ENCODE measurements at places on chromosomes 1 and 21.

DNA sequence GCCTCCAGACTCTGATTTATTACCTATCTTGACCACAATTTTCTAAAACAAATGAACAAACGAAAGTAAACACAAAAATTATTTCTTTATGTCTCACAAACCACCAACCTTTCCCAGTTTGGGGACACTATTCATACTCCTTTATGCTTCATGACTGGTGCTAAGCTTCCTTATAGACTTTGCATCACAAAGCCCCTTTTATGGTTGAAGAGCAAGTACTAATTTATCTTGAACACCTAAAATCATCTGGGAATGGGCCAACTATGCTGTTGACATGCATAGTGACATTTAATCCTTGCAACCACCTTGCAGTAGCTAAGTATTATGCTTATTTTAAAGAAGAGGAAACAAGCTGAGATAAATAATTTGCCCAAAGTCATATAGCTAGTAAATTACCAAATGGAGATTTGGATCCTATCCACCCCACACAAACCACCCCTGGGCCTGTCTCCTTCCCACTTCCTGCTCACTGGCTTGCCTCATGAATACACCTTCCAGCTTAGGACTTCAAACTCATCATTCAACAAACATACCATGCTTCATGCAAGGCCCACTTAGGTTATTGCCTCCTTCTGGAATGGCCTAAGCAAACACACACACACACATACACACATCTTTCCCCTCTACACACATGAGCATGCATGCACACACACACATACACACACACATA lies 192.2 kb downstream of the PLPP3 start:
- DNase-seq, result no peak

- no peak for DNase-seq
These were observed 36.5 kb downstream of the PTPN14 start for GRCh38 chr1:214514819-214515383.

DNA sequence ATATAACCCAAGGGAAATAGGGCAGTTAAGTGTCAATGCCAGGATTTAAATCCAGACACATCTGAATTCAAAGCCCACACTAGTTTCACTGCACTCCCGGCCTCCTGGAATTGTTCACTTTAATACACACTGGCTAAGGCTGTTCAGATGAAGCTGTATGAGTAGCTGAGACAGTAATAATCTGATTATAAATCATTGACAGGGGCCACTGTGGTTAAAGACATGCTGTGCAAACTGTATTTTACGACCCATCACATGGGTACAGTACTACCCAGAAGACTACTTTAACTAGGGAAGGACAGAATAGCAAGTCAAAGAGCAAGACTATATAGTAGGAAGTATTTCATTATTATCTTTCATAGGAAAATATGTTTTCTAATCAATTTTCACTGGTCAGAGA lies 16.1 kb upstream of the NTNG1 start:
- no peak for DNase-seq

DNA sequence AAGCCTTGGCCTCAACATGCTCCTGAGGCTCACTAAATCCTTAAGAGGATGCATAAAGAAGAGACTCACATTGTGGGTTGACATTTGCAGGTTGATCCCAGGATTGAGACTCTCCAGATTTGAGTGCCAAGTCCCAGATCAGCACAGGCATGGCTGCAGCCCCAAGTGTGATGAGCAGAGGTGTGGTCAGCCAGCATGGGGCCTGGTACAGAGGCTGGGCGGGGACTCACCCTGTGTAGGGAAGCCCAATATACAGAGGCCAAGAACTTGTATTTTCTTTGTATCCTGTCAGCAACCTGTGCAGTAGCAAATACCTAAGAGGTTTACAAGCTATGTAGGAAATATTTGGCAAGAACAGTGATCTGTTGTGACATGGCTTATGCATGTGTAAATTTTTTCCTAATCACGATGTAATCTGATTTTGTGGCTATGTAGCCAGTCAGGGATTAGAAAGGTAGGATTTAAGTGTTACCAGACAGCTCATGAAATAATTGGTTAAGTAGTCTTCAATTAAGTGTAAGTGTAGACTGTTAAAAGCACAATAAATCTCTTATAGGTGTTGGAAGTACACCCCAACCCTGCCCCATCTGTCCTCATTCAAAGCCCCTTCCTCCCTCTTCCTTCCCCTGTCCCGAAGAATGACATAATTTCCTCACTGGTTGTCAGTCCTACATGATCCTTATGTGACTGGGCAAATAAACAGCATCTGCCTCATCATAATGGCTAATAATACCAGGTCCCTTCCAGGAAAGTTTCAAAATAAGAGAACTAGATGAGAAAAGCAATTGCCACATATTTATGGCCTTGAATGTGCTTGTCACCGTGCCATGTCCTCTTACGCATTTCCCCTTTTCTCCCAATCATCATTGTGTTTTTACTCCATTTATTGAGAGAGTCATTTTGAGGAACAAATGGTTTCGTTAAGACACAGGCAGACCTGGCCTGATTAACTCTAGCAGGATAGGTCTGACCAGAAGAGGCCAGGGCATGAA lies 120.9 kb downstream of the HLX start:
- no peak for DNase-seq

DNA sequence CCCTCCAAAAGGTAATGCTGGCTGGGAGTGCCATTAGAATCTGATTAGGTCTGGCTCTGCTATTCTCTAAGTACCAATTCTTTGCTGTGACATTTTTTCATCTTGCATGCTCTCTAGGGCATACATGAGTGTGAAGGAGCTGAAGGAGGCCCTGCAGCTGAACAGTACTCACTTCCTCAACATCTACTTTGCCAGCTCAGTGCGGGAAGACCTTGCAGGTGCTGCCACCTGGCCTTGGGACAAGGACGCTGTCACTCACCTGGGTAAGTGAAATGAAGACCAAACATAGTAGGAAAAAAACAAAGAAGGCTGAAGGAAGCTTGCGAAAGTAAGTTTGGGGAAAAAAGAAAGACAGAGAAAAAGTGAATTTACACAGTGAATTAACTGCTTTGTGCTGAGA lies 207.9 kb downstream of the PAPPA2 start:
- no peak for DNase-seq

DNA sequence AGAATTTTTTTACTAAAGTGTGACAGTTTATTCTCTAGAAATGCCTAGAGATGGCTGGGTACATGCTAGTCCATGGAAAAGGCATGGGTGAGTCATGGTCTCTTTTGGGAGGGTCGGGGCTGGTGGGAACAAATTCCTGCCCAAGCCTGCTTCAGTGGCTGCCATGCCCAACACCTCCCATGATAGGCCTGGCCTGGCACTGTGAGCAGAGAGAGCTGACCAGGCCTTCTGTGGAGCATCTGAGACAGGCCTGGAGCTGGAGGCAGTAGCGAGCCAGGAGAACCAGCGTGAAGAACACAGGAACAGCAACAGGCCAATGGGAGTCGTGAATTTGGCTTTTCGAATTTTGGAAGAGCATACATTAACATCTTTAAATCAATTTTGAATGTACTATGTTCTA lies 209.2 kb downstream of the SDCCAG8 start:
- no peak for DNase-seq

DNA sequence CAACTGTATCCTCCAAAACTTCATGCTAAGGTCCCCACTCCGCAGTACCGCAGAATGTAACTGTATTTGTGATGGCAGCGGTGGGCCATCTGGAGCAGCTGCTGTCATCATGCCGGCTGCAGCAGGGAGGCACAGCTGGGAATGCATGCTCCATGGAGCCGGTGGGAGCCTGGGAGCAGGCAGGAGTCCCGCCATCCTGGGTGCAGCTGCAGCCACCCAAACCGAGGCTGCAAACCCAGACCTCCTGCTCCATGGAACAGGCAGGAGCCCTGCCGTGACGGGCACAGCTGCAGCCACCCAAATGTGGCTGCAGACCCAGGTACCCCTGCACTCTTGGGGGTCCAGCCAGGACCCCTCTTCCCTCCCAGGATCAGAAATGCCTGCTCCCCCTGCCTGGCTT lies 80.3 kb downstream of the SCMH1 start:
- no peak for DNase-seq

- DNase-seq, result no peak
These were observed 1.2 kb upstream of the TNFRSF4 start for GRCh38 chr1:1215080-1215676.

- no peak for DNase-seq
These were observed 598.5 kb upstream of the USP24 start for GRCh38 chr1:55813618-55814017.

- DNase-seq, result peak; percentile 85
These were observed 7.6 kb downstream of the EFNA3 start for GRCh38 chr1:155086128-155086741.

DNA sequence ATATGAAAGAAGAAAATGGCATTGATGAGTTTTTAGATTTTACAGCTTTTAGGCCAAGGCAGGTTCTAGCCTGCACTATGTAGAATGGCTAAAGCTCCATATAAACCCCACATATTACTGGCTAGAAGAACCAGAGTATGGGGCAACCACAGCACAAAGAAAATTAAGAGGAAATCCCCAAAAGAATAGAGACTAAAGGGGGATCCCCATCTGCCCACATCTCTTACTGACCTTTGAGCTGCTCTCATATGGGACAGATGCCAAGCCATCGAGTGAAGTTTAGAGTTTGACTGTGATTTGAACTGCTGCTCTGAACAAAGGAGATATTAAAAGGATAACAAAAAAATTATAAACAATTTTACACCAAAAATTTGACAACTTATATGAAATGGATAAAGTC lies 102.2 kb upstream of the HAO2 start:
- DNase-seq, result peak; percentile 7

DNA sequence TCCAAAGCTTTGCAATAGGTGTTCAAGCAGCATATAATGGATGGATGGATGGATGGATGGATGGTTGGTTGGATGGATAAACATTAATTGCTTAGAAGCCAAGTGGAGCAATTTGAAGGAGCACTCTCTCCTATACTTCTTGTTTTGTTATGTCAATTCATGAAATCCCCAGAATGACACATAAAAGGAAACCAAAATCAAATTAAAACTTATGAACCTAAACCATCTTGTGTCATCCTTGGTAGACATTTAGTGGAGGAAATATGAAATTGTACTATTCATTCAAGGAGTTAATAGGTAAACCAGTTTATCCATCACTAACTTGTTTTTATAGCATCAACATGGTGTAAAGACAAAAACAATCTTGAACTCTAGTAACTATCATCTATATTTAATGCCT lies 122.5 kb downstream of the NR5A2 start:
- no peak for DNase-seq

GRCh38 chr1:21665711-21666575 lies 3.2 kb downstream of the RAP1GAP start:
- no peak for DNase-seq

GRCh38 chr21:44854664-44855446 lies 18.6 kb downstream of the PTTG1IP start:
- DNase-seq, result no peak

DNA sequence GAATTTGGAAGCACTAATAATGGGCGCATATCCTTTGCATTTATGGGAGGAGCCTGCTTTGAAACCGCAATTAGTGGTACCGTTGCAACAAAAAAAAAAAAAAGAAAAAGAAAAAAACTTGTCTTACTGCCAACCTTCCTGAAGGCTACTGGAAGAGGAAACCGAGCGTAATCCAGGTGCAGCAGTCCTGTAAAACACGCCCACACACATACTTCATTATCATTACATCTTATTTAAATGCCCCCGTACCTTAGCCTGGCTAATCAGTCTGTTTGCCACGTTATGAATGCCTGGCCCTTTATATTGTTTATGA lies 686 bp upstream of the ZNF281 start:
- no peak for DNase-seq

GRCh38 chr1:118388301-118388959 lies 203.4 kb upstream of the SPAG17 start:
- no peak for DNase-seq

GRCh38 chr1:57603696-57604095 lies 179.8 kb upstream of the DAB1 start:
- DNase-seq, result no peak

GRCh38 chr1:157301477-157302198 lies 163.4 kb upstream of the ETV3 start:
- no peak for DNase-seq

GRCh38 chr1:203148127-203148526 lies 20.6 kb downstream of the ADORA1 start:
- no peak for DNase-seq

DNA sequence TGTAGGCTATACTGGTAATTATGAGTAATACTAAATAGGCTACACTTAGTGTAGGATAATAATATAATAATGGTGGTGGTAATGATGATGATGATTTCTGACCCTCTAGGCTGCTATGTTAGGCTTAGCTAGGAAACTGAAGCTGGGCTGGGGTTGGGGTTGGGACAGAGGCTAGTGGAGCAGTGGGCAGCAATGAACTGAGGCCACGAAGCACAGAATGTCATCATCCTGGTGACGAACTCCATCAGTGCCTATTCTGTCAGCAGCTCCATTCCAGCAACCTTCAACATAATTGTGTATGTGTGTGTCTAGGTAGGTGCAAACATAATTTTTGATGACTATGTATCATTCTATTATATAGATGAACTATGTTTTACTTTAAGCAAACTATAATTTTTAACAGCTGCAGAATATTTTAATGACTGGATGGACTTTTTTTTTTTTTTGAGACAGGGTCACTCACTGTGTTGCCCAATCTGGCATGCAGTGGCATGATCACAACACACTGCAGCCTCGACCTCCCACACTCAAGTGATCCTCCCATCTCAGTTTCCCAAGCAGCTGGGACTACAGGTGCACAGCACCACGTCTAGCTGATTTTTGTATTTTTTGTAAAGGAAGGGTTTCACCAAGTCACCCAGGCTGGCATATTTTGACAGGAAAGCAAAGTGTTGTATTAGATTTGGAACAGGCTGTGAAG lies 12.9 kb upstream of the CLIC4 start:
- no peak for DNase-seq

- no peak for DNase-seq
These were observed 3.2 kb downstream of the MYOCOS start for GRCh38 chr1:171625225-171625624.

- DNase-seq, result peak; percentile 11
These were observed 106.7 kb downstream of the CAMTA1 start for GRCh38 chr1:6891781-6892579.

DNA sequence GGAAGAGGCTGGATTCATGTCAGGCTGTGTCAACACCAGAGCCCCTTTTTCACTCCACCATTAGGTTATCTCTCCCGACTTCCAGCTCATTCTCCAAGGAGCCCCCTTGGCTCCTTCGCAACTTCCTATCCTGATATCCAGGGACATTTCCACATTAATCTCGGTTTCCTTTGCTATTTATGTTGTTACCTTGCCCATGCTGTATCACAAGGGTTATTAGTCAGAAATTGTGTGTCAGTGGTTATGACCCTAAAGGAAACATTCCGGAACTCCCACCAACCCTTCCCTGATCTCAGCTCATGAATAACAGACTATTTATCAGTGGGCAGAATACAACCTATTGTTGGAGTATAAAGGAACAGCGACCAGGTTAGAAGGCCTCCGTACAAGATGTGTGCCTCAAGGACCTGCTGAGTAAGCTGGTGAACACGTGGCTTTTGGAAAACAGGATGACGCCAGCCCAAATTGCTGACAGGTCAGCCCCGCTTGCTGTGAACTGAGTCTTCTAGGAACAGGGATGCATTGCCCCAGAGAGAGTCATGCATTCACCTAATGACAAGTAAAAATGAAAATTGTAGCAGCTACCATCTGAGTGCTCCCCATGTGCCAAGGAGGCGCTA lies 121.5 kb downstream of the PLPP3 start:
- DNase-seq, result no peak

Data from activated naive CD8-positive, alpha-beta T cell treated with anti-CD3 and anti-CD28 coated beads for 36 hours (primary cell).